ENCODE measurements at places on chromosomes 13 and 19. TPM values are rescaled to one million over a fixed set of nuclear protein-coding genes. Genes with fewer than 3 reads are reported as not detected.

The LRRC25 gene
- not detected for total RNA-seq

The ZNF844 gene
- 12.0 TPM for total RNA-seq

DNA sequence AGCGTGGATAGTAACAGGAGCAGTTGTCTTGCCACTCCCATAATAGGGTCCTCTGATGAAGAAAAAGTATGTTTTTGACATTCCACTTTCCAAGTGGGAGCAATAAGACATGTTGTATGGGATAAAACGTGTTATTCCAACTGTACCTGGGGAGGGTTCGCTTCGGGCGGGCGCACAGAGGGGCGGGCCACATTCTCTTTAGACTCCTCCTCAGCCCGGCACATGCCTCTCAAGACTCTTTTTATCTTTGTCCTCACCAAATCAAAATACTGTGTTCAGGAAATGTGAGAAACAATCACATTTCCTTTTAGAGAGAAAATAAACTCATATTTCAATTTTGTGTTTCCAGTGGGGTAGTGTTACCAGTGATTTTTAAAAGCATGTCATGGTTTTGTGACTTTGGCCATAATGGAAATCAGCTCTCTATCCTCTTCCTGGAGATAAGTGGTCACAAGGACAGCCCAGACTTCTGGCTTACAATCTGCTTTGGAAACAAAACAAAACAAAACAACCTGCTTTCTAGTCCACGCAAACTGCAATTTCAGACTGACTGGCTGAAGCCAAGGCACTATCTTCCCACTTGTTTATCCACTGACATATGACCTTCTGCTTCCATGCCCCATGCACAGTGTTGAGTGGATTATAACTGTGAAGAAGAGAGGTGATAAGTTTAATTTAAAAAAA is 276.1 kb downstream of the NALCN start:
- H3K27ac ChIP-seq, result no peak overlapping the region
- no peak overlapping the region for H3K4me3 ChIP-seq
- H3K27me3 ChIP-seq, result no peaks in the 10 kb centered on the region
- H3K4me1 ChIP-seq, result no peaks in the 10 kb centered on the region

DNA sequence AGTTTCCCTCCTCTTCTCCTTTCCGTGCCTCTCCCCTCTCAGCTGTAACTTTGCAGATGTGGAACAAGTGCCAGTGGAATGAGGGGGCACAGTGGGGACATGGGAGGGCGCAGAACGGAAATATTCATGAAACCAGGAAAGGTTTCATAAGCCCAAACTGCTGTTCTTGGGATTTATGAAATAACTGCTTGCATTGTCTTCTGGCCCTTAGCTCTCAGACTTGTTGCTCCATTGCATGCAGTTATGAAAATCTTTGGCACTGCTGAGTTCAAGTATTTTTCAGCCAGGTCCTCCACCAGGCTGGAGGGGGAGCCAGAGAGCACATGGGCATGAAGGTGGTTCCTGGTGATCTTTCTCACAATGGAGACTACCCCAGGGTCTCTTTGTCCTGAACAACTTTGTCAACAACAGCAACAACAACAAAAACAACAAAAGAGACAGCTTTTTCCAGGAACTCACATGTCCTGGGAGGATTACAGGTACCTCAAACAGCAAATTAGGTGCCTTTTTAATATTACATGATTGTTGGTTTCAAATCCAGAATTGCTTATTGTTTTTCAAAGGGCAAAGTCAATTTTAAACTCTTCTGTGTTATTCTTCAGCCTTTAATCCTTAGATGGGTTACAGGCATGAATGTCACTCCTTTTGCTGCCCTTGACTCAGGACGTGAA is 1.5 kb downstream of the RGCC start:
- peaks cover 11% of the 10 kb centered on the region for H3K4me1 ChIP-seq
- H3K36me3 ChIP-seq, result peaks cover 40% of the 10 kb centered on the region
- H3K27ac ChIP-seq, result peak overlapping the region; percentile 61
- peaks cover 10% of the 10 kb centered on the region for H3K27me3 ChIP-seq

DNA sequence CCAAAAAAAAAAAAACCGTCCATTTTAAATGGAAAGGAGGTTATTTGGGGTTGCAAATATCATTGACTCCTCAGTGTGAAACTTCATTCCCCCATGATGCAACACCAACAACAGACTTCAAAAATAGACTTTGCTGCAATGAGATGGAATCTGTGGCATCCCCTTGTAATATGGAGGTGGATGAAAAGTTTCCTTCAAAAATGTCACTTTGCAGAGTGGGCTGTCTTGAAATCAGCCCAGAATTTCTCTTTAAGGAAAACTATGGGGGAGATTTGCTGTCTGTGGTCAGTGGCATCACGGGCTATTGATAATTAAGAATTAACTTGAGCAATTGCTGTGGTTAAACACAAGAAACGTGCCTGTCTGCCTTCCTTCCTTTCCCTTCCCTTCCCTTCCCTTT is 1.5 kb downstream of the GPR18 start:
- no peak overlapping the region for H3K4me3 ChIP-seq
- H3K27me3 ChIP-seq, result no peaks in the 10 kb centered on the region
- no peak overlapping the region for H3K27ac ChIP-seq
- H3K4me1 ChIP-seq, result peaks cover 4% of the 10 kb centered on the region
- H3K36me3 ChIP-seq, result peaks cover 9% of the 10 kb centered on the region

- no peaks in the 10 kb centered on the region for H3K27me3 ChIP-seq
- no peaks in the 10 kb centered on the region for H3K36me3 ChIP-seq
- H3K27ac ChIP-seq, result no peak overlapping the region
- peaks cover 2% of the 10 kb centered on the region for H3K4me1 ChIP-seq
- peak; percentile 36 for DNase-seq
- no peak overlapping the region for H3K4me3 ChIP-seq
Observed at GRCh38 chr13:64817691-64818090, 2412.4 kb downstream of the PCDH9 start.

DNA sequence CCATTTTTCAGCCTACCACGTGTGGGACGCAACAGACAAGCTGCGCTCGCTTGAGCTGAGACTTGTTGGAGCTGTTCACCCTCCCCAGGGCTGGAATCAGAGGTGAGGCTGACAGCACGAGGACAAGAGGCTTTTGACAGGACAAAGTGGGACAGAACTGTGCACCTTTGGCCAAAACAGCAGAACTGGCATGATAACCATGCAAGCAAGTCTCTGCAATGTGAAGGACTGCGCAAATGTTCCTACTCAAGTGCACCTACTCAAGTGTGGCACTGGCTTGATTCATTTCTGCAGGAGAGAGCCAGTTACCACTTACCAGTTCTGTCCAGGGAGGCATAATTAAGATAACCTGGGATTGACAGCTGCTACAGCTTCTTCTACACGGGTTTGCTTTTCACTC is 62.2 kb upstream of the TM9SF2 start:
- no peaks in the 10 kb centered on the region for H3K4me1 ChIP-seq
- no peak for DNase-seq
- H3K27me3 ChIP-seq, result peaks cover 20% of the 10 kb centered on the region
- H3K4me3 ChIP-seq, result no peak overlapping the region
- no peak overlapping the region for H3K27ac ChIP-seq
- no peaks in the 10 kb centered on the region for H3K36me3 ChIP-seq

GRCh38 chr13:25932365-25932764 is 119.5 kb downstream of the SHISA2 start:
- H3K4me1 ChIP-seq, result no peaks in the 10 kb centered on the region
- H3K4me3 ChIP-seq, result no peak overlapping the region
- no peak overlapping the region for H3K27ac ChIP-seq
- no peak for DNase-seq
- H3K27me3 ChIP-seq, result no peaks in the 10 kb centered on the region
